GM13976 (cell line): ENCODE measurements at places on chromosomes 11 and 22.
A peak's percentile ranks its signal among the peaks of the same experiment; 100 is the strongest.

DNA sequence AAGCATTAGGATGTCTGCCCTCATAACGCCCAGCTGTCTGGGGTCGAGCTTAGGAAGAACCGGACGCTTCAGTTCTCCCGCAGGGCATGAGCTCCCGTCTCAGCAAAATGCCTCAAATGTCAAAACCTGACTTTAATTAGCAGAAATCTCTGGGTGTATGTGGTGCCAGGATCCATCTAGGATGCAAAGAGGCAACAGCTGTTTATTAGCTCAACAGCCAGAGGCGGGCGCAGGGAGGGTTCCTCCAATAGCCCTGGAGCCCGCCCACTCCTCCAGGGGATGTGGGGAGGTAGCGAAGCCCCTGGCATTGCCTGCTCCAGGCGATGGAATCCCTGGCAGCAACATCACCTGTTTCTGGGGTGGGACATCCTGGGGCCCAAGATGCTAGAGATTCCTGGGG, 39.4 kb upstream of the RTL6 start:
- no peak for DNase-seq

GRCh38 chr22:32737811-32738497, 63.6 kb upstream of the TIMP3 start:
- DNase-seq, result no peak

DNA sequence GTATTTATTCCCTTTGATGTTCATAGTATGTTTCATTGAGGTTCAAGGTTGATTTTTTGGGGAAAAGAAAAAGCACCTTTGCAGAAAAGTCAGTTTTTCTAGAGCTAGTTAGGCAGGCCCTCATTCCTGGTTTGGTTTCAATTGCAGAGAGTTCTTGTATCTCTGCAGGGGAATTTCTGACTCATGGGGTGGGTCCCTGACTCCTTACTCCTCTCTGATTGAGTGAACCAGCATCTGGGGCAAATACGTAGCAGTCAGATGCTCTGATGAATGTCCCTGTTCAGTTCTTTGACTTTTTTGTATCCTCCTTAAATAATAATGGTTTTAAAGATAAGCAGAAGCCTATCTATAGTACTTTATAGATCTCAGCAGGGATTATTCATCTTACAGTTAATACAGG, 7.7 kb upstream of the NCR3LG1 start:
- peak; percentile 24 for DNase-seq

GRCh38 chr11:65169164-65169641, 830 bp upstream of the SPDYC start:
- DNase-seq, result no peak

DNA sequence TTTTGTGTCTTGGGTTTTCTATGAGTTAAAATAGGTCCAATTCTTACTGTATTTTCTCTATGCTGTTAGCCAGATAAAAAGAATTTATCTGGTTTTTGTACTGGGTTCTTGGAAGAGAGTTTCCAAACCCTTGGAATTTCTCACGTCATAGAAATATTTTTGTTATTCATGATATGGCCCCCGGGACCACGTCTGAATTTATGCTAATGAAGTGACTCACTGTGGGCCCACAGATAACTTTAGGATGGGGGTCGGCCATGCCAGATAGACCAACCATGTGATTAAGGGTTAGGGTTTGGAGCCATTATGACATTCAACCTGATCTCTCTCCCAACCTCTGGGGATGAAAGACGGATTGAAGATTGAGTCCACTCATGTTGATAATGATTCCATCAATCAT, 35.6 kb upstream of the DDI1 start:
- DNase-seq, result no peak

DNA sequence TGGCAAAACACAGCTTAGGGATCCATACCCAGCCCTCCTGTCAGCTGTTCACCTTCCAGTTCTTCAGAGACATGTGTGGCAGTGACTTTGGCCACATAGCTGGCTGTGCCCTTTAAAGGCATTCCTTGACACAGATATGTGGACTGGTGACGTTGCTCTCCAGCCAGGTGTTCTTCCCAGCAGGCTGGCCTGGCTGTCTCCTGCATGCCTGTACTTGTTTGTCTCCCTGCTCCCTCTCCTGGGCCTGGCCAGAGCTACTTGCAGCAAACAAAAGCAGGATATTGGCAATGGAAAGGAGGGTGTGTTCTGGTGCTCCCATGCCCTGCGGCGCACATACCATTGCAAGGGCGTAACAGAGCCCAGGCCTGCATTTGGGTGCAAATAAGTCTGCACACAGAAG, 38.3 kb downstream of the PIK3IP1 start:
- no peak for DNase-seq

DNA sequence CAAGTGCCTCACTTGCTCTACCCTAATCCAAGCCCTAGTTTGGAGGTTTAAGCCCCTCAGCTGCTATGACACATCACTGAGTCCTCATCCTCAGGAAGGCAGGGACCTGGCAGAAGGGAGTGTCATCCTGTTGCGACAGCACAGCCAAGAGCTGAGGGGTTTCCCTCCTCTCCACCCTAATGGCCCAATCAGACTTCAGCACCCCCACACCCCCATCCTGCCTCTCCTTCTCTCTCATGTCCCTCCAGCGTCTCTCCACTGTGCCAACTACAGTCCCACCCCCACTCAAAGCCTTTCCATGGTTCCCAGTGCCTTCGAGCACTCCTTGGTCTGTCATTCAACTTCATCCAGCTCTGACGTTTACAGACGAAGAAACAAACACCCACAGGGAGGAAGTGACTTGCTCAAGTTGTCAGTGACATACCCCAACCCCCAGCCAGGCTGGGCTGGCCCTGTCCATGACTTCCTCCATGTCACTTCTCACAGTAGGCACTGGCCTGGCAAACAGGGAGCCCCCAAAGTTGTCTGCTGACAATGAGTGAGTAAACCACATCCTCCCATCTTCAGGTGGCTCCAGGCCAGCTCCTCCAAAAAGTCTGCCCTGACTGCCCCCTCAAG, 15.6 kb downstream of the ARAP1 start:
- peak; percentile 64 for DNase-seq

GRCh38 chr11:79039122-79039521, 401.7 kb downstream of the TENM4 start:
- no peak for DNase-seq

DNA sequence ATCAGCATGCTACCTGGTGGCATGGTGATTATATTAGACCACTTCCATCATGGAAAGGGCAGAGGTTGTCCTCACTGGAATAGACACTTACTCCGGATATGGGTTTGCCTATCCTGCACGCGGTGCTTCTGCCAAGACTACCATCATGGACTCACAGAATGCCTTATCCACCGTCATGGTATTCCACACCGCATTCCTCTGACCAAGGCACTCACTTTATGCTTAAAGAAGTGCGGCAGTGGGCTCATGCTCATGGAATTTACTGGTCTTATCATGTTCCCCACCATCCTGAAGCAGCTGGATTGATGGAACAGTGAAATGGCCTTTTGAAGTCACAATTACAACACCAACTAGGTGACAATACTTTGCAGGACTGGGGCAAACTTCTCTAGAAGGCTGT, 109.2 kb upstream of the DRD2 start:
- no peak for DNase-seq

- no peak for DNase-seq
These were observed 427.9 kb downstream of the JRKL start for GRCh38 chr11:96817482-96818399.

GRCh38 chr22:33476206-33476605, 418.0 kb upstream of the SYN3 start:
- no peak for DNase-seq

DNA sequence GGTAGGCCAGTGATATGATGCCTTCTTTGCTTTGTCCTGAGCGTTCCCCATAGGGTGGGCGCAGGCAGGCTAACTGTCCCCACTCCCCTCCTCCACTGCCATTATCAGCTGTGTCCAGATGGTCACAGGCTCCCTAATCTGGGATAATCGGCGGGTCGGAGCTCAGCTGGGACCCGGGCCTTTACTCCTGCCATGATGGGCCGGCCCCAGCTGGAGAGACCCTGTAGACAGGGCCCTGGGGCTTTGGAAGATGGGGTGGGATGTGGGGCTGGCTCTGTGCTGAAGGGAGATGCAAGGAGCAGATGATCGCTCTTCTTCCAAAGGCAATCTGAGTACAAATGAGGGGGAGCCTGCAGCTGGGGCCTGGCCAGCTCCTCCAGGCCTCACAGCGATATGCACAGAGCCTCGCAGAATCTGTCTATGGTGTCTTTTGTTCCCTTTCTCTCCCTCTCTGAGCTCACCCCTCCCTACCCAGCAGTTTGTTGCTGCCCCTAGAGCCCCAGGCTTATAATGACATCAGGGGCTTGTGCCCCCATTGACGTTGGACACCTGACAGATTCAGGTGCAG, 11.9 kb downstream of the KLHL35 start:
- no peak for DNase-seq

DNA sequence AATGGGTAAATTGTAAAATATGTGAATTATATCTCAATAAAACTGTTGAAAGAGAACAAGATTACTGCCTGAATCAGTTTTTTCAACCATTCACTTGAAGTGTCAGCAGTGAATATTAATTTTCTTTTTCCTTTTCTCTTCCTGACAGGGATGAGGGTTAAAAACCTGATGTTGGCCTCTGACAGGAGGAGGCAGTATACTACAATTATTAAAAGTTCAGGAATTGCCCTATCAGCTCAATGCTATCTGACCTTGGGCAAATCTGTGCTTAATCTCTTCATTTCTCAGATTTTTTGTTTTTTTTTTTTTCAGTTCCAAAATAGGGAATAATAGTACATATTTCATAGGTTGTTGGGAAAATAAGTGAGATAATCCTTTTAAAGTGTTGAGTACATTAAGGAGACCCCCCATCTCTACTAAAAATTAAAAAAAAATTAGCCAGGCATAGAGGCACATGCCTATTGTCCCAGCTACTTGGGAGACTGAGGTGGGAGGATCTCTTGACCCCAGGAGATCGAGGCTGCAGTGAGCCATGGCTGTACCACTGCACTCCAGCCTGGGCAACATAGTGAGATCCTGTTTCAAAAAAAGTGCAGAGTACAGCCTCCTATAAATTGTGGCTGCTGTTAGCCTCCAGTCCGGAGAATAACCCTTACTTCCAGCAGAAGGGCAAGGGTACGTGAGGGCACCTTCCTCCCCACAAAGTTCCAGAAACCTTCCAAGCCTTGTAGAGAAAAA, 48.8 kb downstream of the TRIM44 start:
- no peak for DNase-seq
